Left cardiac atrium (tissue), 4 donors: ENCODE measurements at places on chromosomes 16 and 17.

- DNase-seq = no peak
Measured at GRCh38 chr16:89458967-89459366, 31.4 kb downstream of the ANKRD11 start.

DNA sequence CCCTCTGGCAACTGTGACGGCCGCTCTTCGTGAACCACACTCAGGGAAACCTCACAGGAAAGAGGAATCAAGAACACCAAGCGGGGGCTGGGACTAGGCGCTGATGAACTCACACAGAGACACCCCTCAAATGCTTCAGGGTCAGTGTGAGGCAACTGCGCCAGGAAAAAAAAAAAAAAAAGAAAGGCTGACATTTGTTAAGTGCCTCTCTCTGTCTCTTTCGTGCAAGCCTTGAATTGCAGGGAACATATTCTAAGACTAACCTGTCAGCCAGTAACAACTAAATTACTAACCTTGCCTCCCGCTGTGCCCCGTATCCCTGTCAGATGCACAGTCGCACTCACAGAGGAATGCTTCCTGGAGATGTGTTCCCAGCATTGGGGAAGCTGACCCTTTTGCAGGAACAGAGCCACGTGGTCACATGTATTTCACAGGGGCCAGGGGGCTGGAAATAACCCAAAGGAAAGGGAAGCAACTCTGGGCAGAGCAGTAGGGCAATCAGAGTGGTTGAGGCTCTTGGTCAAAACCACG lies 247.8 kb downstream of the XYLT1 start:
- DNase-seq = peak; percentile 34

- no peak for DNase-seq
Measured at GRCh38 chr17:50946223-50946890, 80.2 kb upstream of the TOB1 start.

DNA sequence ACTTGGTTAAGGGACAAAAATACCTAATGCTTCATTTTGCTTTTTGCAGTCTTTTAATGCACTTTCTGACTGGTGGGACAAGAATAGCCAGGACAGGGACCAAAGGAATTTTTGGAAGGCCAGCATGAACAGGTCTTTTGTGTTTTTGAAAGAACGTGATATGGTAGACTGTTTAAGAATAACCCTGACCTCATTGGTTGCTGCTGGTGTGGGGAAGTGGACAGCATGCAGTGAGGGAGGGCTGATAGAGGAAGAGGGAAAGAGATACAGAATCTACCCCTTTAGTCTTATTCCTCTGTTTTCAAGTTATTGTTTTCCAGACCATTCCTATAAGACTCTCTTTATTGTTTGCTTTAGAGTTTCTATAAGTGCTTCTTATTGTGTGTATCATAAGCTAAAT lies 816.2 kb downstream of the CDH11 start:
- DNase-seq = no peak

GRCh38 chr16:85430523-85431421 lies 182.3 kb upstream of the GSE1 start:
- DNase-seq = peak; percentile 18

- DNase-seq = no peak
Measured at GRCh38 chr16:57112403-57113041, 20.1 kb downstream of the CPNE2 start.

GRCh38 chr17:68679882-68680281 lies 78.7 kb upstream of the FAM20A start:
- no peak for DNase-seq

GRCh38 chr16:56669005-56669839 lies at the start of gene MT1H:
Gene MT1H (plus strand): TSS chr16:56669814. CDS start chr16:56669885, 71 bp downstream.
- DNase-seq = no peak

DNA sequence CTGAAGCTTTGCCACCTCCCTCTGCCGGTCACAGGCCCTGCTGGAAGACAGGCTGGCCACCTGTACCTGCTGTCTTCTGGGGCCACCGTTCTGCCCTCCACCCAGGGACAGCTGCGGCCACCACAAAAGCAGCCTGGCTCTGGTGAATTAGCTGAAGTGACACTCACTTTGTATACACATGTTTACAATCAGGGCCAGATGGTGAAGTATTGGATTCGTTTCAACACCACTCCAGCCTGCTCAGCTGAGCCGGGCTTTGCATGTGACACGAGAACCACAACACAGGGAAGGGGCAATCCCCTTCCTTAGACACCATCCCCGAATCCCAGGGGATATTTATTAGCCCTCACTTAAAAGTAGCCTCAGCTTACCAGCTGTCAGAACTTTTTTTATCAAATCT lies 191.5 kb upstream of the RPL38 start:
- DNase-seq = no peak

DNA sequence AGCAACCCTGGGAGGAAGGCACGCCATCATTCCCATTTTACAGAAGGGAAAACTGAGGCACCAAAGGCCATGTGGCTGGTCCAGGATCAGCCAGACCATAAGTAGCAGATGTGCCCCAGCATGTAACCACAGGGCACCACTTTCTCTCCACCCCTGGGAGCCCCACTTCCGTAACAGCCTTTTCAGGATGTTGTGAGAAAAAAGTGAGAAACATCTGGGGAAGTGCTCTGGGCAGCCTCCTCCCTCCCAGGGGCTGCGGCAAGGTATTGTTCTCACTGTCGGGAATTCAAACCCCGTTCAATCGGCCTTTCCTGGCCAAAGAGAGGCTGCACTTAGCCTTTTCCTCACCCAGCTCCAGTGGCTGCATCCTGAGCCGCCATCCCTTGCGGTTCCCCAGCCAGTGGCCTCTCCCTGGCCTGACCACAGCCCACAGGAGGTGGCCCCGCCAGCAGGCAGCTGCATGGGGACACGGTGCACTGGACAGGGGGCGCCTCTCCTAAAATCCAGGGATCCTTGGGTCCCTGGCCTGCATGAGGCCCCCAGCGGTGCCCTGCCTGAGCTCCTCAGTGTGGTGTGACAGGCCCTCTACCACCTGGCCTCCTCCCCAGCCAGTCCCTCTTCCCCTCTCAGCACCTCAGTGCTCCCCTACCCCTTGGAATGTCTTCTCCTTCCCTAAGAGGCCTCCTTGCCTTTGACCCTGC lies 5.7 kb upstream of the CDH5 start:
- DNase-seq = peak; percentile 37

- DNase-seq = no peak
Measured at GRCh38 chr16:74991593-74992403, 6.9 kb upstream of the WDR59 start.

GRCh38 chr16:57865746-57866528 lies 63.6 kb upstream of the KIFC3 start:
- DNase-seq = no peak

- DNase-seq = no peak
Measured at GRCh38 chr17:49993423-49994060, 1.5 kb downstream of the DLX3 start.

- no peak for DNase-seq
Measured at GRCh38 chr17:38565853-38566665, 39.7 kb downstream of the SRCIN1 start.

- no peak for DNase-seq
Measured at GRCh38 chr17:79749156-79749815, 18.5 kb downstream of the ENPP7 start.

DNA sequence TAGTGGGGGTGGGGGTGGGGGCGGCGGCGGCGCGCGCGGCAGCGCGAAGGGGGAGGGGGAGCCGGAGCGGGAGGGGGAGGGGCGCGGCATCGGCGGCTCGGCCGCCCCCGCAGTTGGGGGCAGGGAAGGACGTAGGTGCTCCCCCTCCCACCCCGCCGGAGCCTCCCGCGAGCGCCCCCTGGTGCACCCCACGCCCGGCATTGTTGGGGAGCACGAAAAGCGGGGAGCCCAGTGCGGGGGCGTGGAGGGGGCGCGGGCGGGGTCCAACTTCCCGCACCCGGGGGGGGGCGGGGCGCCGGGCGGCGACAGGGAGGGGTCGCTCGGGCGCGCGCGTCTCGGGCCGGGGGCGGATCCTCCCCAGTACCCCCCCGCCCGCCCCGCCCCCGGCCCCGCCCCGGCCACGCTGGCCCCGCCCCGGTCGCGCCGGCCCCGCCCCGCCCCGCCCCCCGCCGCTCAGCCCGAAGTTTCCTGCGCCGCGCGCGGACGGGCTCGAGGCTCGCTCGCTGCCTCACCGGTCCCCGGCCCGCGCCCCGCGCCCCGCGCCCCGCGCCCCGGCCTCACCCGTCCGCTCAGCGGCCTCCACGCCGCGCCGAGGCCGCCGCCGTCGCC lies at the start of gene CACNA1H:
TSS of gene CACNA1H (plus strand) at position 456 of the 609 bp plus-strand sequence. CDS start 632 bp downstream, outside the sequence.
- DNase-seq = peak; percentile 54

GRCh38 chr17:41812381-41813151 lies at the start of gene FKBP10:
Gene FKBP10 (plus strand): TSS chr17:41813004. CDS start chr17:41813035, 31 bp downstream.
- DNase-seq = peak; percentile 83

GRCh38 chr16:25135254-25135878 lies 23.8 kb downstream of the LCMT1 start:
- DNase-seq = no peak

GRCh38 chr16:1678500-1679098 lies 520 bp downstream of the JPT2 start:
- peak; percentile 44 for DNase-seq

- DNase-seq = no peak
Measured at GRCh38 chr17:17979778-17980177, 7.1 kb downstream of the DRC3 start.

DNA sequence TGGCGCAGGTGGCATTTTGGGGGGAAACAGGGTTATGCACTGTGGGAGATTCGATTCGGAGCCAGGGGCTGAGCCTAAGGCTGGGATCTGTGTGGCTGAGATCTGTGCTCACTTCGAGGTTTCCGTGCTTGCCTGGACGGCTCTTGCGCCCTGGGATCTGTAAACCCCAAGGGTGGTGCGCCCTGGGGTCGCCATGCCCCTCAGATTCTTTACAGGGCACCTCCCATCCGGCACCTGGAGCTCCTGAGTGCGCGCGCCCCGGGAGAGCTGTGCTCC lies 377 bp downstream of the SLC13A5 start:
- no peak for DNase-seq

DNA sequence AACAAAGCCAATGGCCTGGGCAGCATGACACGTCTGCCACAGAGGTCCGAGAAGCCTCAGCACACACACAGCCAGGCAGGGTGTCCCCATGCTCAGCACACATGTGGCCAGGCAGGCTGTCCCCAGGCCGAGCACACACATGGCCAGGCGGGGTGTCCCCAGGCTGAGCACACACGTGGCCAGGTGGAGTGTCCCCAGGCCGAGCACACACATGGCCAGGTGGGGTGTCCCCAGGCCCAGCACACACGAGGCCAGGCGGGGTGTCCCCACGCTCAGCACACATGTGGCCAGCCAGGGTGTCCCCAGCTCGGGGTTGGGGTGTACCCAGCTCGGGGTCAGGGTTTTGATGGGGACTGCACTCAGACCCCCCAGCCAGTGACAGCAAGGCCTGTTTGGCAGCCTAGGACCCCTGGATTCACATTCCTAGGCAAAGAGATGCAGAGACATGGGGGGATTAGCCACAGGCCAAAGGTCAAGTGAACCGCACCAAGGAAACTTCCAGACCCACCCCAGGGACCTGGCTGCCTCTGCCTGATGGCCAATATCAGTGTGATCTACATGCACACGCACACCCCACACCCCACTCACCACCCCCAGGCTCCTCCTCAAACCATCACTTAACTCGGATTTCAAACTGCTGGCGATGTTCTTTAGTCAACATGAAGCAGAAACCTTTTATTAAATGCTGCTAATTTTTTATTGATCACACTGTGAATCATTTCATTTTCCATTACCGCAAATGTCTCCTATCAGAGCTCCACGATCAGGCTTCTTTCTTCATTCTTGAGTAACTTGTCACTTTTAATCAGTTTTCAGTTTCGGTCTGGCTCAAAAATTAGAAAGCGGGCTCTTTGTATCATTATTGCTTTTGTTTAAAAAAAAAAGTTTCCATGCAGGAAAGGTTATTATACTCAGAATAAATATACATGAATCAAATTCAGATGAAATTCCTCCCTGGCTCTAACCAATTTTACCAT lies 111.4 kb downstream of the ZNF423 start:
- no peak for DNase-seq

DNA sequence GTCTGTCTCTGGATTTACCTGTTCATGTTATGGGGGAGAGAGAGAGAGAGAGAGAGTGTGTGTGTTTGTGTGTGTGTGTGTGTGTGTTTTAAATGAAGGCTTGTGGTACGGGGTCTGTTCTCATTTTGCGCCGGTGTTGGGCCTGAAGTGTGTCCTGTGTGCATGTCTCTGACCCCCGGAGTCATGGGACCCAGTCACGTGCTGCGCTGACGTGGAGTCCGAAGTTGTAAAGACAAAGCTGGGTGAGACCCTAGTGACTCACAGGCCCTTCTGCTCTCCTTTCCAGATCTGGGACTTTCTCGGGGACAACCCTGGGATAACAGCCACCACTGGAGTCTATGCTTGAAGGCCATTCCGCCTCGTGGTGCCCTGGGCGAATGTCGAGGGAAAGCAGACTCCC lies 35.0 kb downstream of the JPH3 start:
- no peak for DNase-seq

DNA sequence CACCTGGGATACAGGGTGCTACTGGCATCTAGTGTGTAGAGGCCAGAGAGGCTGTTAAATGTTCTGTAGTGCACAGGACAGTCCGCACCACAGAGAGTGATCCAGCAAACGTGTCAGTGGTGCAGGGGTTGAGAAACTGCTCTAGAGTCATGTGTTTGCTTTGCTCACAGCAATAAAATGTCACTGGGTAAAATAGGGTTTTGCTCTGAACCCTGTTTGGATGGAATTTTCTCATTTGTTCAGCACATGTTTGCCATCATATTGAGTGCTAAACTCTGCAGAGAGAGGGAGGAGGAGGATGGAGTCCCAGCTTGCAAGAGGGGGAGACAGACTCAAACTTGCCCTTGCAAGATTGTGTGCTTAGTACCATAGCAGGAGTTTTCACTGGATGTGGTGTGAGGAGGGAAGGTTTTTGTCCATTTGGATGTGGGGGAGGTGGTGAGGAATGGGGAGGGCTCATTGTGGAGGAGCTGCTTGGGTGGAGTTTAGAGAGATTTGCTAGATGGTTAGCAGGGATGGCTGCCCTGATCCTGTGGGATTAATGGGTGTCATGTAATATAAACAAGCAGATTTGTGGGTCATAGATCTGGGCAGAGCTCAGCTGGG lies 11.8 kb downstream of the PLCG2 start:
- no peak for DNase-seq

GRCh38 chr17:30263552-30264333 lies 28.0 kb downstream of the BLMH start:
- DNase-seq = no peak

DNA sequence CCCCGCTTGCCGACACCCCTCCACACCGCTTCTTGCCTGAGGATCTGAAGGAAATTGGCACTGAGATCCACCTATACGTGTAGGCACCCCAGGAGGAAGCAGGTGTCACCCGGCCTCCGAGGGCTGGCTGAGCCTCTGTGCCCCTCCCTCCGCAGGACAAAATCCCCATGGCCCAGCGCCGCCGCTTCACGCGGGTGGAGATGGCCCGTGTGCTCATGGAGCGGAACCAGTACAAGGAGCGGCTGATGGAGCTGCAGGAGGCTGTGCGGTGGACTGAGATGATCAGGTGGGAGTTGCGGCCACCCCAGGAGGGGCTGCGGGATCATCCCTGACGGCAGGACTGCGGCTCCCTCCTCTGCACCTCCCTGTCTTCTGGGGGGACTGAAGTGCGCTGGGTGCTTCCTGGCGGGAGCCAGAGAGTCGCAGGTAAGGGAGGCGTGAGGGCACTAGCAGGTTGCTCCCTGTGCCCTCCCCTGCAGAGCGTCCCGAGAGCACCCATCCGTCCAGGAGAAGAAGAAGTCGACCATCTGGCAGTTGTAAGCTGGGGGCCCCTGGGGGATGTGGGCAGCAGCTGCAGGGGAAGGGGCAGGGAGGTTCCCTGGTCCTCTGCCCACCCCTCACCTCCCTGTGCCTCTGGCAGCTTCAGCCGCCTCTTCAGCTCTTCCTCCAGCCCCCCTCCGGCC lies 9.0 kb downstream of the NME3 start:
- no peak for DNase-seq

- DNase-seq = no peak
Measured at GRCh38 chr16:30780549-30780948, 6.5 kb downstream of the ZNF629 start.
